ENCODE measurements at places on chromosomes 1 and 21.

- DNase-seq, result no peak
Measured at GRCh38 chr1:67482733-67483482, 52.7 kb upstream of the SERBP1 start.

DNA sequence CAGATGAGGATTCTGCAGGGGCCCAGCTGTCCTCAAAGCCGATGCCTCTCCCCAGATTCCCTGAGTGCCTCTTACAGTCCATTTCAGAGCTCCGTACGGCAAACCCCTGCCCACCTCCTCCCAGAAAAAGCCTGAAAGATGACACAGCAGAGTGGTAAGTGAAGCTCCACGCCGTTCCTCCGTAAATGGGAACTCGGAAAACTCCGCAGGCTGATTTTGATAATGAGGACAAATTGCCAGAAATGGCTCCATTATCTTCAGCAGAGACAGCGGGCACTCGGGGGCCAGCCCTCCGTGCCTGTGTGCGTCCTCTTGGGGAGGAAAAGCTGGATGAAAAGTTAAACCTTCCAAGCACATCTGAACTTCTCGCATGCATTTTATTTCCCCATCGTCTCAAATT is 81.1 kb downstream of the NPHP4 start:
- DNase-seq, result no peak

- no peak for DNase-seq
Measured at GRCh38 chr1:201460814-201461644, 8.0 kb downstream of the PHLDA3 start.

GRCh38 chr1:95407886-95408291 is 173.9 kb downstream of the RWDD3 start:
- no peak for DNase-seq

GRCh38 chr21:31111093-31111492 is 72.8 kb upstream of the KRTAP19-8 start:
- DNase-seq, result no peak

GRCh38 chr1:27058966-27059669 is 46.5 kb upstream of the TENT5B start:
- DNase-seq, result no peak

- DNase-seq, result no peak
Measured at GRCh38 chr1:241271427-241271826, 85.6 kb downstream of the RGS7 start.

DNA sequence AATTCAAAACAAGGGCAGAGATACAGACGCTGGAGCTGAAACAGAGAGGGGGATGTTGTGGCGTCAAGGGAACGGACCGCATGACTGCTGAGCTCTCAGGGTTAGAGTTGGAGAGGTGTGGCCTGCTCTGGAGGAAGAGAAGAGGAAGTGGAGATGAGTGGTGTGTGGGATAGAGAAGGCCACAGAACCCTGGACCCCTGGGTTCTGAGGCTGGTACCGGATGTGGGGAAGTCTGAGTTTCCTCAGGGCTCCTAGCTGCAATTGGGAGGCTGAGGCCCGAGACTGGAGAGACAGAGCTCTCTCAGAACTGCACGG is 1.8 kb downstream of the BCAN start:
- peak; percentile 46 for DNase-seq

- no peak for DNase-seq
Measured at GRCh38 chr1:243482141-243483022, 226.5 kb downstream of the SDCCAG8 start.

DNA sequence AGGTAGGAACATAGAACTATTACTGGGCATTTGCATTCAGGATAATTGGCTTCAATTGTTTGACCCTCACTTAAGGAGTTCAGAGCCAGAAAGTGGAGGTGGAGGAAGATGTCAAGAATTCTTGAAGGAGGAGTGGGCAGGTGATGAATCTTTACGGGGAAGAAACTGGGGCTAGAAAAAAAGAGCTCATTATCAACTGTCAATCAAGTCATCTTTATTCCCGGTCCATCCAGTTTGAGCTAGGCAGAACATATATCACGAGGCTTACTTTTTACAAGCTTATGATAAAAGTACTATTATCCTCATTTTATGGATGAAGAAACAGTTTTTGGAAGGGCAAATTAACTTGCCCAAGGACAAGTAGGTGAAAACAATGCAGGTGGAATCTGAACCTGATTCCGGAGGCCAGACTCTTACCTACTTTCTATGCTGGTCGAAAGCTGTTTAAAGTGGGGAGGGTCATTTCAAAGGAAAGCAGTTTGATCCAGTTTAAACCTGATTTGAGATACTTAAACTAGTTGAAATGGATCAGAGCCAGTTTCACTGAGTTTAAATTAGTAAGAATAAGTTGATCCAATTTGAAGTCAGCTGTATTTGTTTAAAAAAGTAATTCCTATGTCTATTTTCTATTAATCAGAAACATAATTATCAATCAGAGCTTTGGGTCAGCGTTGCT is 13.3 kb upstream of the NBL1 start:
- no peak for DNase-seq

DNA sequence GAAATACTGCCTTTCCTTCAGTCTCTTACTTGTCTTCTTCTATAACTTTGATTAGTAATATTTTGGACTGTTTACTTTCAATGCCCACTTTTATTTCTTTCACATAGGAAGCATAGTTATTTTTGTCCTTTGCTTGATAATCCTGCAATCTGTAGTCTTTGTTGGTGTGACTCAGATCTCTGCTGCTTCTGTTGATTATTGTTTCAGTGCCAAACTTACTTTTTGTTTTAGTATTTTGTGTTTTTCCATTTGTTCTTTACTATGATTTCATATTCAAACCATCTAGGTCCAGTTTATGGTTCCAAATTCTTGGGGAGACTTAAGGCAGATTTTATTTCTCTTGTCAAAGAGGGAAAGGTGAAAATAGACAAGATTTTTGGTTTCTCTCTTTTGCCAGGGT is 399.9 kb downstream of the HLX start:
- DNase-seq, result no peak

DNA sequence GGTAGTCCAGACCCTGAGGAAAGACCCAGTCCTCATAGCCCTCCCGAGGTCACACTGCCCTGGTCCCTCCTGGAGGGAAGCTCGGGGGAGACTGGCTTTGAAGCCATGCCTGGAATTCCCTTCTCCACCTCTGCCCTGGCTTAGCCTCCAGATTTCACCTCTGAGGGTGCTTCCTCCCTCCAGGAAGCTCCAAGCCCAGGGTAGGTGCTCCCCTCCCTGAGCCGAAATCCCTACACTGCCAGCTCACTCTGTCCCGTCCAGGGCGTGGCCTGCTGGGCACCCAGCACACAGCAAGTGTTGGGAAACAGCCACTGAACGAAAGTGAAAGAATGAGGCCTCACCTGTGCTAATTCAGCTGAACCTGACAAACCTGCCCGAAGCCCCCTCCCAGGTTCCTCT is 6.0 kb upstream of the TNFRSF25 start:
- DNase-seq, result no peak

GRCh38 chr21:32248571-32249461 is 30.0 kb downstream of the MIS18A start:
- no peak for DNase-seq

DNA sequence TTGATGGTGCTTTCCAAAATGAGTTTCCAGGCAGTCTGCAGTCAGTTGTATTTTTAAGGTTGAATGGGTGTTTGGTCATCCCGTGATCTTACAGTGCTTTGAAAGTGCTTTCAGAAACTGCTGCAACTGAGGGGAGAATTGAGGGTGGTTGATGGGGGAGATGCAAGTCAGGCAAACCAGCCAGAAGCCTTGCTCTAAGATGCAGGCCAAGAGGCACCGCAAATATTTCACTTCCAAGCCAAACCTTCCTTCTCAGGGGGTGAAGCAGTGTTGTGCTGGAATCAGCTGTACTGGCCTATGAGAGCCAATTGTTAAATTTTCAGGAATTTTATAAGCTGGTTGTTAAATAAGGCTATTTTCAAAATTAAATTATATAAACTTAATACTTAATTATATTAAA is 151.6 kb downstream of the KCNJ6 start:
- no peak for DNase-seq

DNA sequence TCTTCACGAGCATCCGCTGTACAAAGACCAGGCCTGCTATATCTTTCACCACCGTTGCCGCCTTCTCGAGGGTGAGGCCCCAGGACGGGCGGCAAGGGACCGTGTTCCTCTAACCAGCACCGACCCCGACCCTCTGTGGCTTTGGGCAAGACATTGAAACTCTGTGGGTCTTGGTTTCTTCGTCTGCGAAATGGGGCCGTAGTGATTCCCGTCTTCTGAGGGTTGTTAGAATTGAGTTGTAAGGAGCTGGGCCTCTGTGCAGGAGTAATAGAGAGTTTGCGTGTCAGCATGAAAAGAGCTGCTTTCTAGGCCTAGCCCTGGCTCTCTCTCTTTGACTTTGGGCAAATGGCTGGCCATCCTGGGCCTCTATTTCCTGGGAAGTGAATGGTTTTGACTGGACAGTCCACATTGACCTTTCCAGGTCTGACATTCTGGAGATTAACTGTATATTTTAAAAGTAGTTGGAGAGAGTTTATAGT is 591 bp downstream of the MRPL37 start:
- no peak for DNase-seq

- DNase-seq, result no peak
Measured at GRCh38 chr1:169340882-169341281, 26.7 kb downstream of the NME7 start.

GRCh38 chr1:184743062-184743756 is 11.4 kb downstream of the EDEM3 start:
- DNase-seq, result no peak

- DNase-seq, result no peak
Measured at GRCh38 chr21:33201956-33202355, 27.8 kb upstream of the IFNAR2 start.

DNA sequence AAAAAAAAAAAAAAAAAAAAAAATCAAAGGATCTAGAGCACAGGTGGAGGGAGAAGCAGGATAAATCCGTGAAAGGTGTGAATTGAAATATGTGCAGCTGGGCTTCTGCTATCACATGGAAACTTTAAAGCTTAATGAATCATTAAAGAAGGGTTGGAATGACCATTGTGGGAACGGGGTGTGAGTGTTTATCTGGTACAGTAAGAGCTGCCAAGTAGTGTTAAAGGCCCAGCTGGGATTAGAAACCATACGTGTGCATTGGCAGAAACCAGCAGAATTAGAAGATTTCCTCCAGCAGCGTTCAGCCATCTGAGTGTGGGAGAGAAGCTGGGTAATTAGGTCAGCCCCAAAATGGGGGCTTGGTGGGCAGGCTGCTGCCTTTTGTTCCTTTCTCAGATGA is 13.5 kb downstream of the FALEC start:
- no peak for DNase-seq

GRCh38 chr1:157167437-157167836 is 29.2 kb upstream of the ETV3 start:
- DNase-seq, result no peak

DNA sequence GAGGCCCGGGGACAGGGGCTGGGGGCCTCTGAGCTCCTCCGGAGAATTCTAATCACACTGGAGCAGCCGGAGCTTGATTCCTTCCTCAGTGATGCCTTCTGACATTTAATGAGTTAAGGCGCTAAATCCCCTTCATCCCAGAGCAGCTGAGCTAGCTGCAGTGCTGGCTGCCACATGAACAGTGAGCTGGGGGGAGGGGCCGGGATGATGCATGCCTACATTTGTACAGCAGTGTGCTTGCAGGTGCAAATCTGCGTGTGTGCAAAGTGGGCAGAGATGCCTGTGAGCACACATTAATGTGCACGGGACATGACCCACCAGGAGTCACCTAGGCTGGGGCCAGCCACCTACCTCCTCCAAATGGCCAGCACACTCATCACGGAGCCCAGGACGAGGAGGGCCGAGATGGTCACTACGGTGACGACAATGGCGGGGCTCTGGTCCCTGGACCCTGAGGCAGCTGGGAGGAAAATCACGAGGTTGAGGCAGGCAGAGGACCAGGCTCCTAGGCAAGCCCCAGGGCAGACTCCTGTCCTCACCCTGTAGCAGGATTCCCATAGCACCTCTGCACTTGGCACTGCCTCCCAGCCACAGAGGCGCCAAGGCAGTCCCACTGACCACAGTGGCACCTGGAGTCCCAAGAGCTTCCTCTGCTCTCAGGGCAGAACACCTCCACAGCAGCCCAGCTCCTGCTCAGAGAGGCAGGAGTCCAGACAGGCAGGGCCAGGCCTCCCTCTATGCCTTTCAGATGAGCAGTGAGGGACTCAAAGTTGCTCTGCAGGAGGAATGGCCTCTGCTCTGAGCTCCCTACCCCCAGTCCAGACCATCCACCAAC is 34.7 kb downstream of the CDCA8 start:
- DNase-seq, result no peak

DNA sequence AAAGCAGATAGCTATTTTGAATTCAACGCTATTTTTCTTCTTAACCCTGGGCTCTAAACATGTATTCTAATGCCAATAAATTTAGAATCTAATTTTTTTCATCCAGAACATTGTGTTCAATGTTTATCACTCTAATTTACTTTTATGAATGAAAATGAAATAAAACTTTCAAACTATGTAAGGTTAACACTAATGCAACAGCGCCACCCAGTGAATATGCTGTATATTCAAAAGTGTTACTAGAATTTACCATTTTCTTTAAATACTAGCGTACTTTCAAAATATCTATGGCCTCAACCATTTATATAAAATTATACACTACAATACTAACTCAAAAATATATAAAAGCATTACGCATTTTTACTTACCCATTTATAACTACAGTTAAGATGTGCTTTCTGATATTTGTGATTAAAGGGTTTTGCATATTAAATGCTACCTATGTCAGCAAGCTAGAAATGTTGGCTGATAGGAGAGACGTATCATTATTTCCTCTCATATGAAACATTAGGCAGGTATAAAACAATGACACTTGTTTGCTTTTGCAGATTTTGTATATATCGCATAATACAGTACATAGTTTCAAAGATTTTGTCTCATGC is 5.9 kb upstream of the NUF2 start:
- no peak for DNase-seq

- no peak for DNase-seq
Measured at GRCh38 chr1:21648352-21648730, 20.8 kb downstream of the RAP1GAP start.

- DNase-seq, result no peak
Measured at GRCh38 chr1:240808381-240808780, 196.4 kb upstream of the GREM2 start.

DNA sequence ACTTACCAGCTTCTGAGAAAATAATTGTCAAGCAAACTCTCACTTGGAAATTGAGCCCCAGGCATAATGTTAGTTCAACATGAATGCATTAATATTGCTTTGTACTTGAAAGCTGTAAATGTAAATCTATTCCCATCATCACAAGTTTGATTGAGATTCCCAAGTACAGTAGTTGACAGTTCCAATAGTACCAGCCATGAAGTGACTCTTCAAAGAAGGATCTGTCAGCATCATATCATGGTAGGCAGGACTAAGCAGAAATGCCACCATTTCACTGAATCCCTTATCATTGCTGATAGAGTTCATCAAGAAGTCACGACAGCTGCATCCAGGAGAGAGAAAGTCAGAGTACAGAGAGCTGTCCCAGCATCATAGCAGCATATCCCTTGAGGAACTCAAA is 348.7 kb downstream of the OMA1 start:
- no peak for DNase-seq

GRCh38 chr1:30692201-30692947 is 31.0 kb downstream of the MATN1 start:
- no peak for DNase-seq

- no peak for DNase-seq
Measured at GRCh38 chr1:22359427-22359826, 92.2 kb upstream of the ZBTB40 start.

GRCh38 chr21:42188663-42189062 is 30.3 kb upstream of the ABCG1 start:
- DNase-seq, result no peak

GRCh38 chr1:37692834-37693175 is 489 bp downstream of the CDCA8 start:
- no peak for DNase-seq

All from activated T-helper 1 cell treated with anti-CD3 and anti-CD28 coated beads, Interleukin-12 subunit alpha, Interleukin-12 subunit beta, Interleukin-2, Interleukin-4 antibody, amounts not matched to agents 30 ng/mL and 10 ng/mL and 1 ng/mL, durations not matched to agents 14 hours and 24 hours and 36 hours (primary cell).